Adrenal gland (tissue), 19 donors: ENCODE measurements at places on chromosomes 2 and 18. TPM values are rescaled to one million over a fixed set of nuclear protein-coding genes. Genes with fewer than 3 reads are reported as not detected.

The COLEC11 gene
- 155 TPM for polyA plus RNA-seq

- DNase-seq = no peak
These were observed 41.4 kb downstream of the BMP10 start for GRCh38 chr2:68829749-68830148.

The ZSWIM2 gene
- polyA plus RNA-seq = not detected

- peak; percentile 65 for DNase-seq
These were observed 132.9 kb upstream of the MGAT5 start for GRCh38 chr2:134120733-134121630.

The KCNJ13 gene
- not detected for polyA plus RNA-seq

GRCh38 chr2:237964194-237964577 is 2.6 kb upstream of the UBE2F start:
- DNase-seq = no peak

The MEIS1 gene
- 106 TPM for polyA plus RNA-seq

DNA sequence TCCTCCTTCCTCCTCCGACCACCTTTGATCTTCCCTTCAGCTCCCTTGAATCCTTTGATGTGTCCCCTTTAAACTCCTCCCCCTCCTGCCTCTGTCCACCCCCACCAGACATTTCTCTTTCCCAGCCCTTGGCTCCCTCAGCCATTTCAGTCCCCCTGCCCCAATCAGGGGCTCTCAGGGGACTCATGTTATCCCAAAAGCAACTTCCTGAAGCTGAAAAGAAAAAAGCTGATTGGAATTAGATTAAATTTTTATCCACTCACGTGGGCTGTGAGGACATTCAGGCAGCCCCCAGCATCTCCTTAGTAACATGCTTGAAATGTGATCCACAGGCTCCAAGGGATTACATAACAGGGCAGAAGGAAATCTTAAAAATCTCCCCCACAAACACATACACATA is 81.3 kb downstream of the NEURL3 start:
- DNase-seq = no peak

The CHST10 gene
- polyA plus RNA-seq = 8.9 TPM

The PRKAG3 gene
- polyA plus RNA-seq = not detected

The SLC5A7 gene
- 0.51 TPM for polyA plus RNA-seq

GRCh38 chr2:159111346-159111927 is 143.0 kb downstream of the TANC1 start:
- no peak for DNase-seq

DNA sequence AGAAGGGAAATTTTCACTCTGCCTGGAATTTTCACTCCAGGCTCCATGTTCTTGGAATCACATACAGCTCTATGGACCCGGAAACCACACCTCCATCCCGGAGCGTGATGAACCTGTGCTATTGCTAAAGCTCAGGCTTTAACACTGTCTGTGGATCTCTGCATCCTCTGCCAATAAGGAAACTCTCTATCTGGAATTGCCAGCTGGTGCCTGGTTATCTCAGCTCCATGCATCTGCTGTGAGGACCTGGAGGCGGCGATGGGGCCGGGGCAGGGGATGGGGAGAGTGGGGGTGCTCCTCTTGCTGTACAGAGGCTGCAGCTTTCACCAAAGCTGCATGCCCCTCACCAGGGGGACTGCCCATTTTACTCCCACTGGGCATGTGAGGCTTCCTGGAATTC is 754.0 kb upstream of the SOX11 start:
- no peak for DNase-seq

DNA sequence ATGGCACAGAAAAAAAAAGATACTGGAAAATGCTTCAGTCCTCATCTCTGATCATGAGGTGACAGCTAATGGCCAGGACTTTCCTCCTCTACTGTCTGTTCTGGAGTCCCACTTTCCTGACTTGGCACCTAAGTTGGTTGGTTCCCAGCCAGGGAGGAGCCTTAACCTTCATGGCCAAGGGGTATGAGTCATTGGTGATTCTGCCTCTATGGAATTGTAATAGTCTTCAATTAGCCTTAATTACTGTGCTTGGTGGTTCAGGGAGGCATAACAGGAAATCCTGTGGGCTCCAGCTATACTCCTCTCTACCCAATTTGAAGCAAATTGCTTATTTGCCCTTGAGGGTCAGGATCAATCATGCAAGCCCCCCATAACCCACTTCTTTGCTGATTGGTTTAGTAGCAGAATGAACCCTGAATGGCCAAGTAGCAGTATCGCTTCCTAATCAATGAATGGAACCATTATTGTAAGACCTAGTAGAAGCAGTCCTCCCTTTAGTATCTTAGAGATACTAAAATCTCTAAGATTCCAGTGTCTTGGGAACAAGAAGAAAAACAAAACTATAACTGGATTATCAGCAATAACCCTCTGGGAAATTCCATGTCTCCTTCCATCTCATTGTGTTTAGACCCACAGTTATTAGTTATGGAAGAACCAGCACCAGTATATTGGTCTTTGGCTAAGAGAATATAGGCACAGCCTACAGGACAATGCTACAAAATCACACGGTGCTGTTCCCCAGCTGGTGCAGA is 109.0 kb downstream of the COL6A3 start:
- peak; percentile 83 for DNase-seq

The LYG2 gene
- not detected for polyA plus RNA-seq

GRCh38 chr2:28427741-28428415 is 35.2 kb downstream of the FOSL2 start:
- no peak for DNase-seq

GRCh38 chr18:9619545-9619944 is 5.2 kb upstream of the PPP4R1 start:
- no peak for DNase-seq

- DNase-seq = peak; percentile 83
These were observed 61.2 kb downstream of the DIS3L2 start for GRCh38 chr2:232022718-232023117.

The CREG2 gene
- not detected for polyA plus RNA-seq

GRCh38 chr2:172375251-172375650 is 52.1 kb upstream of the ITGA6 start:
- DNase-seq = no peak

The HRH4 gene
- 0.05 TPM for polyA plus RNA-seq

GRCh38 chr18:24400587-24400986 is 3.0 kb upstream of the OSBPL1A start:
- DNase-seq = no peak

DNA sequence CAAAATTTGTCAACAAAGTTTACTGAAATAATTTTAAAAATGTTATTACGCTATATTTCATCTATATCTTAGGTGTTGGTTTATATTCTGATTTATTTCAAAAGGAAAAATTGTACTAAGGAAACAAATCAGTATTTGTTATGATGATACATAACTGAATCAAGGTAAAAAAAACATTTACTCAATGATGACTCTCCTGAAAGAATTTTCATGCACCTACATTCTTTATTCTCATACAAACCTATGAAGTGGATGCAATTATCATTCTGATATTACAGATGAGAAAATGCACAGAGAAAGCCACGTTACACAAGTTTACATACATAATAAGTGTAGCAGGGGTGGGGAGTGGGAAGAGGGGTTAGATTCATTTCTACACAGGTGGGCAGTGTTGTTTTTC is 422.4 kb downstream of the DSEL start:
- no peak for DNase-seq
